ENCODE measurements at places on chromosomes 12 and 14. TPM values are rescaled to one million over a fixed set of nuclear protein-coding genes. Genes with fewer than 3 reads are reported as not detected.

GRCh38 chr14:70858641-70859040, 48.6 kb upstream of the PCNX1 start:
- H3K36me3 ChIP-seq: no peaks in the 10 kb centered on the region
- peaks cover 12% of the 10 kb centered on the region for H3K27me3 ChIP-seq
- no peak overlapping the region for H3K27ac ChIP-seq

DNA sequence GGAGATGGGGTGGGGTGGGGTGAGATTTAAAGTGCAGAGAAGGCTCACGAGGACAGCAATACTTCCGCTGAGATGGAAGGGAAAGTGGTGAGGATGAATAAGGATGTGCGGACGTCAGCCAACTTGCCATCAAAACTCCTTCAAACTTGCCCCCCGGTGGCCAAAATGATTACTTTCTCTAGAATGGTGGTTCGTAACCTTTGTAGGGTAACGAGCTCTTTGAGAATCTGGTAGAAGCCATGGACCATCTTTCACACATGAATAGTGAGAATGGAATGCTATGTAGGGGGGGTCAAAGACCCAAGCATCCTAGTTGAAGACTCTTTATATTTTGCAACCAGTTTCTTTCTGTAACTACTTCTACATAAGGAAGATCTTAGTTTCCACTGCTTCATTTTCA, 245.9 kb upstream of the DDHD1 start:
- no peaks in the 10 kb centered on the region for H3K27me3 ChIP-seq
- peak; percentile 1 for DNase-seq
- H3K4me1 ChIP-seq: no peaks in the 10 kb centered on the region
- H3K36me3 ChIP-seq: peaks cover 3% of the 10 kb centered on the region

GRCh38 chr14:34966413-34966812, 16.4 kb upstream of the SRP54 start:
- H3K4me3 ChIP-seq: no peak overlapping the region
- H3K27ac ChIP-seq: peak overlapping the region; percentile 82
- peaks cover 4% of the 10 kb centered on the region for H3K36me3 ChIP-seq
- peak; percentile 26 for DNase-seq
- no peaks in the 10 kb centered on the region for H3K27me3 ChIP-seq

GRCh38 chr12:2397356-2398045, 344.7 kb downstream of the CACNA1C start:
- no peaks in the 10 kb centered on the region for H3K36me3 ChIP-seq
- no peak overlapping the region for H3K27ac ChIP-seq
- no peaks in the 10 kb centered on the region for H3K27me3 ChIP-seq
- DNase-seq: no peak
- H3K4me3 ChIP-seq: no peak overlapping the region
- no peaks in the 10 kb centered on the region for H3K4me1 ChIP-seq

- no peak for DNase-seq
- no peaks in the 10 kb centered on the region for H3K27me3 ChIP-seq
- no peaks in the 10 kb centered on the region for H3K4me1 ChIP-seq
Observed at GRCh38 chr12:22083167-22083566, 37.1 kb downstream of the CMAS start.

- no peaks in the 10 kb centered on the region for H3K36me3 ChIP-seq
- no peak for DNase-seq
- H3K27me3 ChIP-seq: peaks cover 30% of the 10 kb centered on the region
- no peak overlapping the region for H3K4me3 ChIP-seq
- peak overlapping the region; percentile 44 for H3K27ac ChIP-seq
- H3K4me1 ChIP-seq: peaks cover 10% of the 10 kb centered on the region
Observed at GRCh38 chr12:106919910-106920544, 35.7 kb upstream of the TMEM263 start.

GRCh38 chr12:96982671-96983070, 75.6 kb downstream of the NEDD1 start:
- peaks cover 8% of the 10 kb centered on the region for H3K4me1 ChIP-seq
- H3K27ac ChIP-seq: no peak overlapping the region
- H3K27me3 ChIP-seq: peaks cover 19% of the 10 kb centered on the region
- DNase-seq: no peak
- no peak overlapping the region for H3K4me3 ChIP-seq

GRCh38 chr14:59107819-59108218, 80.6 kb upstream of the DAAM1 start:
- no peak overlapping the region for H3K27ac ChIP-seq
- no peak for DNase-seq
- H3K4me1 ChIP-seq: no peaks in the 10 kb centered on the region
- peaks cover 23% of the 10 kb centered on the region for H3K27me3 ChIP-seq

- no peak overlapping the region for H3K4me3 ChIP-seq
- no peak for DNase-seq
- H3K27me3 ChIP-seq: peaks cover 8% of the 10 kb centered on the region
- H3K27ac ChIP-seq: no peak overlapping the region
- H3K36me3 ChIP-seq: no peaks in the 10 kb centered on the region
- H3K4me1 ChIP-seq: no peaks in the 10 kb centered on the region
Observed at GRCh38 chr12:40959041-40959440, 229.1 kb upstream of the PDZRN4 start.

GRCh38 chr14:92800012-92800411, 5.9 kb downstream of the GOLGA5 start:
- DNase-seq: no peak
- no peak overlapping the region for H3K4me3 ChIP-seq
- H3K27me3 ChIP-seq: no peaks in the 10 kb centered on the region
- H3K4me1 ChIP-seq: peaks cover 55% of the 10 kb centered on the region

DNA sequence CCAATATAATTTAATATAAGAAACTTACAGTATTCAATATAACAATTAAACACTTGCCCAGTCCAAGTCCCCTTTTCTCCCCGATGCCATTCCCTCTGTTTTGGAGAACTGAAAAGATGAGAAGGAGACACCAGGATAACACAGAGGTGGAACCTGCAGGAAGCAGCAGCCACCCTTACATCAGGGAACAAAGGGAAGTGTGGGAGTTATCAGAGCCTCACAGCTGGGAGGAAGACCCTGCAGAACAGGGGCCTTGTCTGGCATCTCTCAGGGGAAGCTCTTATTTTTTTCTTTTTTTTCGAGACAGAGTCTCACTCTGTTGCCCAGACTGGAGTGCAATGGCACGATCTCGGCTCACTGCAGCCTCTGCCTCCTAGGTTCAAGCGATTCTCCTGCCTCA, 52.6 kb downstream of the CALM1 start:
- peaks cover 3% of the 10 kb centered on the region for H3K36me3 ChIP-seq
- H3K4me1 ChIP-seq: no peaks in the 10 kb centered on the region
- no peaks in the 10 kb centered on the region for H3K27me3 ChIP-seq
- H3K4me3 ChIP-seq: no peak overlapping the region
- no peak overlapping the region for H3K27ac ChIP-seq

DNA sequence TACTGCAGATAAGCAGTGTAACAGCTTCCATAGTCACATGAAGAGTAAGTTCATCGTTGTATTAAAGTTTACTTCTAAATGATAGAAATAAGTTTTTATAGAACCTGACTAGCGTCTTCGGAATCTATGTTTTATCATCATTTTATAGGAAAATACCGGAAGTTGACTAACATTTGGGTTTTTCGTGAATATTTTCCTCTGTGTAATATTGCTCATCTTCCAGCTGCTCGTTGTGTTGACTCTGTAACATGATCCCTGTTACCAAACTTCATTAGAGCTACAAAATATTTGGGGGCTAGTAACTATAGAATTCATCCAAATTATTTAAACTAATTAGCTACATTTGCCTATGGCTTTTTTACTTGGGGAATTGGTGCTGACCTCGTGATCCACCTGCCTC, 37.2 kb downstream of the DDX51 start:
- H3K27me3 ChIP-seq: no peaks in the 10 kb centered on the region
- peaks cover 7% of the 10 kb centered on the region for H3K36me3 ChIP-seq

- no peak overlapping the region for H3K4me3 ChIP-seq
- no peaks in the 10 kb centered on the region for H3K27me3 ChIP-seq
Observed at GRCh38 chr12:1881301-1881700, 37.2 kb downstream of the CACNA2D4 start.

DNA sequence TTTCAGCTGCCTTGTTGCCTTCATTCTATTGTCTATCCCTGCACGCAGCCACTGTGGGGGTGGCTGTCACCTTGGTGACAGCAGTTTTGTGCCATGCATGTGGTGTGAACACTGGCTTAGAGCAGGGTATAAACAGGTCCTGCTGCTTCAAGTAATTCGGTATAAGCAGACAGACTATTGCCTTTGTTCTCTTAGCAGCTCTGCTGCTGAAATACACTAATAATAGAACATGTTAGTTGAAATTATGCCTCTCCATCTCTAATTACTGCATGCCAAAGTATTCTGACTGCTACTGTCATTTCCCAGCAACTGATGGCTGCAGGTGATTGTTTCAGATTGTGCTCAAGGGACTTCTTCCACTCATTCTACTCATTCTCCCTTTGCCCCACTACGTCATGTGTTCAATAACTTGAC, 34.6 kb downstream of the PTPRO start:
- no peaks in the 10 kb centered on the region for H3K27me3 ChIP-seq
- no peaks in the 10 kb centered on the region for H3K4me1 ChIP-seq
- DNase-seq: no peak
- no peak overlapping the region for H3K27ac ChIP-seq
- no peaks in the 10 kb centered on the region for H3K36me3 ChIP-seq

DNA sequence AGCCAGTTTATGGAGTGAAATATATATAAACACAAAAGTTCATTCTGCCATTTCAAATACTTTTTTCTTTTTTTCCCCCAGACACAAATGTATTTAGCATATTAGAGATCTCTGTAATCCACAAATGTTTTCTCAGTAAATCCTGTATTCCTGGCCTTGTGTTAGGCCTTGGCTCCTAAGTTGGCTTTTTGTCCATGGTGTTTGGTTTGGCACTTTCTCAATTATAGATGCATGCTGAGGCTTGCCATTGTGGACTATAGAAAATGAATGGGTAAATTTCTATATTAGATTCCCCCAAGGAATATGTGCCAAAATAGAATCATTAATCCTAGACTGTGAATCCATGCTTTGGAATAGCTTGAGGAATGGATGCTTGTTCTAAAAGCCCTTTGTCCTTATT, 17.0 kb downstream of the RIC8B start:
- H3K36me3 ChIP-seq: peaks cover 12% of the 10 kb centered on the region
- H3K27me3 ChIP-seq: no peaks in the 10 kb centered on the region
- no peak for DNase-seq
- no peak overlapping the region for H3K27ac ChIP-seq
- H3K4me3 ChIP-seq: no peak overlapping the region
- no peaks in the 10 kb centered on the region for H3K4me1 ChIP-seq

DNA sequence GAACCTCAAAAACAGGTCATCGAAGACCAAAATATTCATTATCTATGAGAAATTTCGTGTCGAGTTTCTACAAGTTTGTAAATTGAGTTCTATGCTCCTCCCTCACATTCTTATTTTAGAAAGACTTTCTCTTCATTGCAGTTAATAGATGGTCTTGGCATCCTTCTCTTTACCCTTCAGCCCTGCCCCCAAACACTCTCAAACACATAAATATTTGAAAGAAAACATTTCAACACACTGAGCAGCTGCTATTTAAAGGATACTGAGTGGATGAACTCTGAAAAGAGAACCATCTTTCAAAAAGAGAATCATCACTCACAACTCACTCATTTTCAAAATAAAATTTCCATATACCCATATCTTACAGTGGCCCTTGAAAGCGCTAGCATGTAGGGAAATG, 67.1 kb downstream of the NUAK1 start:
- H3K36me3 ChIP-seq: no peaks in the 10 kb centered on the region
- no peak for DNase-seq
- no peak overlapping the region for H3K27ac ChIP-seq
- no peaks in the 10 kb centered on the region for H3K4me1 ChIP-seq
- no peak overlapping the region for H3K4me3 ChIP-seq

DNA sequence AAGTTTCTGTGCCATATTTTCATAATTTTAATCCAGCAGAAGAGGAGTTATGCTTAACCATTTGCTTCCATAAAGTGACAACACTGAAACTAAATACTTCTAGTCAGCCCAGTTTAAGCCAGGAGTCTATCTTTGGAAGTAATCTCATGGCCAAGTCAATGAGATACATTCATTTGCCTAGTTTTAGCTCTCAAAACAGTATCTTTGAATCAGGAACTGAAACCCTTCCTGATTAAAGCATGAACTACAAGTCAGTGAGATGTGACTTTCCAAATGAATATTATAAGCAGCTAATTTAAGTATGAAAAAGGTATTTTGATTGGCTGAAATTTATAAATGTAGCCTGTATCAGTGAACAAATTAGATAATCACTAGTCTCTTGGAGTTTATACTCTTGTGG, 491.5 kb downstream of the SLC6A15 start:
- H3K4me3 ChIP-seq: no peak overlapping the region
- no peaks in the 10 kb centered on the region for H3K36me3 ChIP-seq
- DNase-seq: no peak
- no peaks in the 10 kb centered on the region for H3K4me1 ChIP-seq
- H3K27ac ChIP-seq: no peak overlapping the region

- H3K27ac ChIP-seq: no peak overlapping the region
- peaks cover 9% of the 10 kb centered on the region for H3K36me3 ChIP-seq
- peaks cover 23% of the 10 kb centered on the region for H3K4me1 ChIP-seq
- H3K27me3 ChIP-seq: peaks cover 83% of the 10 kb centered on the region
- H3K4me3 ChIP-seq: peak overlapping the region; percentile 93
- DNase-seq: no peak
Observed at GRCh38 chr12:71438670-71439361, 782 bp upstream of the LGR5 start.

- H3K4me3 ChIP-seq: peak within 1 kb of the TSS; percentile 81
- no peaks in the 10 kb centered on the region for H3K36me3 ChIP-seq
- H3K4me1 ChIP-seq: peaks cover 28% of the 10 kb centered on the region
- peak within 1 kb of the TSS; percentile 68 for H3K27ac ChIP-seq
Observed at GRCh38 chr12:123150744-123151456, at the start of gene PITPNM2. PITPNM2 (minus strand) TSS chr12:123151090; CDS start chr12:123034590, 116,500 bp downstream.

DNA sequence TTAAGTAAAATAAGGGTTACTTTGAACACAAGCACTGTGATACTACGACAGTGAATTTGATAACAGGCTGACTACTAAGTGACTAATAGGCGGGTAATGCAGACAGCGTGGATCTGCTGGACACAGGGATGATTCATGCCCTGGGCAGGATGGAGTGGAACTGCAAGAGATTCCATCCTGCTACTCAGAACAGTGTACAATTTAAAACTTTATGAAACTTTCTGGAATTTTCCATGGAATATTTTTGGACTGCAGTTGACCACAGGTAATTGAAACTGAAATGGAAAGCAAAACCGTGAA, 46.0 kb downstream of the YEATS4 start:
- no peaks in the 10 kb centered on the region for H3K27me3 ChIP-seq
- no peak overlapping the region for H3K4me3 ChIP-seq
- H3K27ac ChIP-seq: no peak overlapping the region
- H3K4me1 ChIP-seq: no peaks in the 10 kb centered on the region
- DNase-seq: no peak

- no peak for DNase-seq
- H3K27ac ChIP-seq: no peak overlapping the region
- no peaks in the 10 kb centered on the region for H3K36me3 ChIP-seq
- no peaks in the 10 kb centered on the region for H3K4me1 ChIP-seq
Observed at GRCh38 chr14:101027966-101028365, 124.4 kb upstream of the RTL1 start.

CCDC177 gene
- total RNA-seq: not detected

CACNA2D4 gene
- total RNA-seq: 6.0 TPM

CHMP4A gene
- total RNA-seq: 105 TPM

NAV3 gene
- not detected for total RNA-seq

C12orf57 gene
- total RNA-seq: 301 TPM

GDF11 gene
- 3.4 TPM for total RNA-seq

KCNK10 gene
- total RNA-seq: 0.10 TPM

PRPH gene
- total RNA-seq: 1.7 TPM

PKP2 gene
- total RNA-seq: 0.12 TPM

WNK1 gene
- 213 TPM for total RNA-seq

PRICKLE1 gene
- not detected for total RNA-seq
